Stimulated activated CD4-positive, alpha-beta T cell treated with anti-CD3 and anti-CD28 coated beads, TNF-alpha, amount 100 ng/mL, for 24 hours (primary cell): ENCODE measurements at places on chromosomes 11 and 22.

DNA sequence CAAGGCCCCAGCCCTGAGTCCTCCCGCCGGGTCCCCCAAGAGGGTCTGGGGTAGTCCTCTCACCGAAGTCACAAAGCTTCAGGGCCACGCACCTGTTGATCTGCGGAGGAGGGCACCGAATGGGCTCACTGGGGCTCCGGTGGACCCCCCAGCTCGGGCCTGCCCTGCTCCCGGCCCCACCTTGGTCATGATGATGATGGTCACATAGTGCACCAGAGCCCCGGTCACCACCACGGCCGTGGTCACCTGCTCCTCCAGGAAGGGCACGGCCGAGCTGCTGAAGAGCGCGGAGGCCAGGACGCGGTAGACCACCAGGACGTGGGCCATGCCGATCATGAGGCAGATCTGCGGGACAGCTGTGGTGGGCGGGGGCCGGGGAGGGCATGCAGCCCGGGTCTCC lies 13.5 kb upstream of the SIGIRR start:
- no peak for DNase-seq

GRCh38 chr11:20374741-20375300 lies 11.3 kb downstream of the HTATIP2 start:
- DNase-seq, result no peak

DNA sequence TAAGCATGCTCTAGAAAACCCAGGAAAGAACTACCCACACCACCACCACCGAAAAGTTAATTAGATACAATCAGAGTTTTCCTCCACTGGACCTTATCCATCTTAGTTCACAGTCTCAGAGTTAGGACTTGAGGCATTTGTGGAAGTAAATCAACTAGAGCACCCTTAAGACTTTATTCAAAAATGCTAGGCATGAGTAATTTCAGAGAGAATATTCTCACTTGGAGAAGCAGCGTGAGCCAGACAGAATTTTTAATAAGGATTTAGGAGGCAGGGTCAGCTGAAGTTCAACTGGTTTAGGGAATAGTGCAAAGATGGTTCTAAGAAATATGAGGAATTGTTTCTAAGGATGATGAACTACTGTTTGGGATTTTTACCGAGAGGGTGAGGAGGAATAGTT lies 1.2 kb upstream of the OLFML1 start:
- no peak for DNase-seq

- DNase-seq, result no peak
Observed at GRCh38 chr11:76291576-76292526, 85.5 kb upstream of the WNT11 start.

GRCh38 chr11:111494040-111494439 lies 18.1 kb downstream of the BTG4 start:
- no peak for DNase-seq

- DNase-seq, result no peak
Observed at GRCh38 chr11:10925149-10925926, 67.5 kb upstream of the ZBED5 start.

DNA sequence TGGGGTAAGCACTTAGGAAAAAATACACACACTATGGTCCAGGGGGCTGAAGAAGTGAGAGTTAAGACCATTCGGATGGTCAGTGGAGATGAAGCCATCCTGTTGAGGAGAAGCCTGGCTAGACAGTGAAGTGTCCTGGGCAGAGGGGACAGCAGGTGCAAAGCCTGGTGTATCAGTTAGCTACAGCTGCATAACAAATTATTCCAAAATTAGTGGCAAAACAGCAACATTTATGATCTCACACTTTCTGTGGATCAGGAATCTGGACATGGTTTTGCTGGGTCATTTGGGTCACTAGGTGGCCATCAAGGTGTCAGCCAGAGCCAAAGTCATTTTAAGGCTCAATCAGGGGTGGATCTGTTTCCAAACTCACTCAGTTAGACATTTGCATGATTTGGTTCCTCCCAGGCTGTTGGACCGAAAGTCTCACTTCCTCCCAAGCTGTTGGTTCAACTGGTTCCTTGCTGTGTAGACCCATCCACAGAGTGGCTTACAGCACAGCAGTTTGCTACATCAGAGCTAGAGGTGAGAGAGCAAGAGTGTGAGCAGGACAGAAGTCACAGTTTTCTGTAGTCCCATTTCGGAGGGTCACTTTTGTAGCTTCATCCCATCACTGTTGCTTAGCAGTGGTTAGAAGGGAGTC lies 80.1 kb upstream of the ALX4 start:
- no peak for DNase-seq

DNA sequence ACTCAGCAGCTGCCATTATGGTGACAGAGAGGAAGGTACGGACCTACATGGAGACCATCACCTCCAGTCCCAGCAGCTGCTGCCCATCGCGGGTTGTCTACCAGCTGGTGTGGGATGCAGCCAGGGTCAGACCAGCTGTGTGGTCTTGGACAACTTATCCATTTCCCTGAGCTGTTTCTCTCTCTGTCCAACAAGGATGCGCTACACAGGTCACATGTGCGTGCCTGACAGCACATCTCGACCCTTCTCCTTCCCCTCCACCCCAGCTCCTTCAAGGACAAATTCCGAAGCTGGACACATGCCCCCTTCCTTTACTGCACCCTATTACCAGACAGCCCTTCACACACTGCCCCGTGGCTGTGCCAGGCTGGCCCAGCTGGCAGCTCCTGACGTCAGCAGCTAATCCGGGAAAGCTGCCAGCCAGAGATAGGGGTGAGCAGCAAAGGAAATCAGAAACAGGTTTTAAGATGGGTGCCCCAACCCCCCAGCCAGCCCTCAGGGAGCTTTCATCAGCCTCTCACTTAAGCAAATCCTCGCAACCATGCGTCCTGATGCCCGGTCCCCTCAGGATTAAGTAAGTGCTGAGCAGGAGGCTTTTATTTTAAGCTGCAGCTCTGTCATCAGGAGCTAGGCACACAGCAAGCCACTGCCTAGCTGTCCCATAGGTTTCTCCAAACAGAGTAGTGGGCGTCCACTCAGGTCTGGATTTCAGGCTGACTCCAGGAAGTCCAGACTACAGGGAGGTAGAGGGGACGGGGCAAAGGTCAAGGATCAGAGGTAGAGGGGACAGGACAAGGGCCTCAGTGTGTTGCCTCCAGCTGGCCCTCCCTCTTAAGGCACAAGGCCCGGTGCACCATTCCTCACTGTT lies 20.3 kb downstream of the TEF start:
- DNase-seq, result no peak
